ENCODE measurements at places on chromosomes 7 and 10.

DNA sequence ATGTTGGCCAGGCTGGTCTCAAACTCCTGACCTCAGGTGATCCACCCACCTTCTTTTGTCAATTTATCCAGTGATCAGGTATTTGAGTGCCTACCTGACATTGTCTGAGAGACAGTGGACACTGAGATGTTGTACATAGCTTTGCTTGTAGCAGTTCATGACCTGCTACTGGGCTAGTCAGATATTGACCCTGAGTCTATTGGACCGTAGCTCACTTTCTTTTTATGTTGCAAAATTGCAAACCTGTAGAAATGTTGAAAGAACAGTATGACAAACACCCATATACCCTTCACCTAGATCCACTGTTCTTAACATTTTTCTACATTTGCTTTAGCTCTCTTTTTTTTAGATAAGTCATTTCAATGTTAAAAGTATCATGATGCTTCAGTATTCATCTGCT, 410.4 kb upstream of the GALNT17 start:
- no peak for DNase-seq

DNA sequence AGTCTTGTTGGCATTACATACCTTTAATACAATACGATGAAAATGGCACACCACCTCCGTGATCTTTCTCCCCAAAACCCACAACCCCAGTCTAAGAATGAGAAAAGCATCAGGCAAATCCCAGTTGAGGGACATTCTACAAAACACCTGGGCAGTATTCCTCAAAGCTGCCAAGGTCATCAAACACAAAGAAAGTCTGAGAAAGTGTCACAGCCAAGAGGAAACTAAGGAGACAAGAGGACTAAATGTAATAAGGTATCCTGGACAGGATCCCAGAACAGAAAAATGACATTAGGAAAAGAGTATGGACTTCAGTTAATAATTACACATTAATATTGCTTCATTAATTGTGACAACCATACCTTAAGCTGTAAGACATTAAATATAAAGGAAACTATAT, 14.5 kb upstream of the FRMD4A start:
- no peak for DNase-seq

DNA sequence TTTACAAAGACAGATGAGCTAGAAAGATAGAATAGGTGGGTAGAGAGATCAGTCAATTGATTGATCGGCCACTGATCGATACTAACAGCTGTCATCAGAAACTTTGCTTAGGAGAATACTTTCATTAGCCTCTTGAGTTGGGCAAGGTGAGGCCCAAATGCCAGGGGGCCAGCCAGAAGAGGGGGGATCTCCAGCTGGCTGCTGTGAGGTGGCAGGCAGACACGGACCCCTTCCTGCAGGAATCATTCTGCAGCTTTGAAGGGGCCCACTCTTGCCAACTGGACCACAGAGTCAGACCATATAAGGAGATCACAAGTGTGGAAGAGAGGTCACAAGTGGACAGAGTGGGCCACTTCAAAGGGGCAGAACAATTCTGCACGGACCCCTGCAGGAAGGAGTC, 62.9 kb upstream of the DOCK1 start:
- no peak for DNase-seq

GRCh38 chr10:110035070-110035921, 27.5 kb downstream of the ADD3 start:
- DNase-seq = no peak

DNA sequence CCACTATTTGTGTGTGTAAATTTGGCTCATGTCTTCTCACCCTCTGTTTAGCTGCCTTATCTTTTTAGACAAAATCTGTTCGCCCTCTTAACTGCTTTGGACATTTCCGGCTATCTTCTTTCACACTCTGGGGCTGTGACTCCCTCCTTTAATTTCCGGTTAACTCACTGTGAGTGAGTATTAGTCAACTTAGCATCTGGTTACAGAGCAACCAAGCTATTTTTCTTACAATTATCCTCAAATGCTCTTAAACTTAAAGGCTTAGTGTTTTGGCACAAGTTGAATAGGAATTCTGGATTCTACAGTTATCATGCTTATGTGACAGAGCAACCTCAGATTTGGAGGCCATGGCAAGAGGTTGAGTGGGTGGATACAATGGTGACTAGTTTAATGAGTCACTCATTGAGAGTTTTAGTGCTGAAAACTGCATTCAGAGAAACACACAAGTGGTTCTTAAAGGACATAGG, 177.6 kb upstream of the SEMA3A start:
- peak; percentile 94 for DNase-seq

- DNase-seq = no peak
These were observed 45.6 kb downstream of the MINDY4 start for GRCh38 chr7:30816645-30817370.

- no peak for DNase-seq
These were observed 695 bp upstream of the RBM28 start for GRCh38 chr7:128344431-128344774.

GRCh38 chr10:69345890-69346474, 67.7 kb downstream of the HK1 start:
- no peak for DNase-seq

- no peak for DNase-seq
These were observed 9.3 kb upstream of the GATAD1 start for GRCh38 chr7:92437956-92438491.

DNA sequence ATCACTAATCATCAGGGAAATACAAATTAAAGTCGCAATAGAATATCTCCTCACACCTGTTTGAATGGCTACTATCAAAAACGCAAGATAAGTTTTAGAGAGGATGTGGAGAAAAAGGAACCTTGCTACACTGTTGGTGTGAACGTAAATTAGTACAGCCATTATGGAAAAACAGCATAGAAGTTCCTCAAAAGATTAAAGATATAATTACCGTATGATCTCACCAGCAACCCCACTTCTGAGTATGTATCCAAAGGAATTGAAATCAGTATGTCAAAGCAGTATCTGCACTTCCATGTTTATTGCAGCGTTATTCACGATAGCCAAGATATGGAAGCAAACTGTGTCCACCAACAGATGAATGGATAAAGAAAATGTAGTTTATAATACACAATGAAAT, 164.4 kb downstream of the ZNF365 start:
- no peak for DNase-seq

- DNase-seq = no peak
These were observed 5.9 kb downstream of the PIK3CG start for GRCh38 chr7:106870983-106871410.

GRCh38 chr10:9939716-9940115, 1078.0 kb upstream of the CELF2 start:
- no peak for DNase-seq

All from HT1080 (cell line).